Aortic smooth muscle cell (primary cell): ENCODE measurements at places on chromosomes 2 and 18. TPM values are rescaled to one million over a fixed set of nuclear protein-coding genes. Genes with fewer than 3 reads are reported as not detected.

Gene BMP10
- total RNA-seq = not detected in 2 replicates

Gene DDX18
- 35.1 and 35.3 TPM in 2 replicates for total RNA-seq

Gene SFTPB
- total RNA-seq = not detected in 2 replicates

Gene GAL3ST2
- not detected in 2 replicates for total RNA-seq

Gene GAREM2
- 0.53 and 0.68 TPM in 2 replicates for total RNA-seq

Gene TMEFF2
- 0.26 and 0.31 TPM in 2 replicates for total RNA-seq

Gene ID2
- total RNA-seq = 81.5 and 109 TPM in 2 replicates
